ENCODE measurements at places on chromosomes 1 and 21.

DNA sequence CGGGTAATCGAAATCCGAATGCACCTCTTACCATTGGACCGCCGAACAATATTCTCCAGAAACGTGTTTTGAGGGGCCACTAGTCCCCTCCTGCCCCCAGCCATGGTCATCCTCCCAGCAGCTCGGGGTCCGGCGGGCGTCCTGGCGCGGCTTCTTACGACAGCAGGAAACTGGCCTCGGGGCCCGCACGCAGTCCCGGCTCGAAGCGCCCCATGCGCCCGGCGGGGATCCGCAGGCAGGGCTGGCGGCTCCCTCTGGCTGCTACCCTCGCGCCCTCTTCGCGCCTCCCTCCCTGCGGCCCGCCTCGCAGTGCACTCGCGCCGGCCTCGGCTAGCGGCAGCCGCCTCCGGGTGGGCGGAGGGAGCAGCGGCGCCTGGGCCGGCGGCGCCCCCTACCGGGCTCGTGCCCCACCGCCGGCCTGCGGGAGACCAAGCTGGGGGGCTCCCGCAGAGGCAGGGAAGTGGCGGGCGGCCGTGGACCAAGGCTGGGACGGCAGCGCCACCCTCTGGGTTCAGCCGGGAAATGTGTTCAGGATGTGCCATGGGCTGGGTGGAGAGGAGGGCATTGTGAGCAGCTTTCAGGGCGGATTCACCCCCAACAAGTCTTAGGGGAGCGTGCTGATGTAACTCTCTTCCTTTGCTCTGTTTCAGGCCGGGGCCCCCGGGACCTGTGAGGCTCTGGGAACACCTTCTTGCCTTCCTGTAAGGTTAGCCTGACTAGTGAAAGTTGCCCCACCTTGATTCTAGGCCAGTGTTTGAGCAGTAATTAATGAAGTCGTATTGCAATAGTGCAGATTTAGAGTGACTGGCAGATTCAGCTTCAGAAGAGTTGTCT, at the start of gene KCNH1:
Gene KCNH1 (minus strand): TSS at position 313 of the 834 bp plus-strand sequence. CDS start 203 bp downstream, at position 110.
- peak; percentile 70 for DNase-seq

- no peak for DNase-seq
These were observed 471.4 kb downstream of the PTBP2 start for GRCh38 chr1:97192872-97193572.

DNA sequence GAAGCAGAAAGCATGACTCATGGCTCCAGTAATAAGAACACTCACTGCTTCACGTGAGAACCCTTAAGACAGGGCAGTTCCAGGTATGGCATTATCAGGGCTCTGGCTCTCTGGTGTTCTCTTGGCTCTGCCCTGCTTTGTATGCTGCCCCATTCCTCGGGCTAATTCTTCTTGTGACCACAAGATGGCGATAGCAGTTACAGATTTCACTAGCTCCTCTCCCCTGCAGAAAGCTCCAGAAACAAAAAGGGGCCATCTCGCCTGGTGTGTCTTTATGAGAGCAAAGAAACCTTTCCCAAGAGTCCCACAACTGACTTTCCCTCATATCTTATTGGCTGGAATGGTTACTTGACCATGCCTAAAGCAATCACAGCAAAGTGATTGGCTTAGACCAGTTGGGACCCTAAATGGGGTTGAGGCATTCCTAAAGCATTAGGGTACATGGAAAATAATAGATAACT, 60.1 kb downstream of the F3 start:
- peak; percentile 14 for DNase-seq

DNA sequence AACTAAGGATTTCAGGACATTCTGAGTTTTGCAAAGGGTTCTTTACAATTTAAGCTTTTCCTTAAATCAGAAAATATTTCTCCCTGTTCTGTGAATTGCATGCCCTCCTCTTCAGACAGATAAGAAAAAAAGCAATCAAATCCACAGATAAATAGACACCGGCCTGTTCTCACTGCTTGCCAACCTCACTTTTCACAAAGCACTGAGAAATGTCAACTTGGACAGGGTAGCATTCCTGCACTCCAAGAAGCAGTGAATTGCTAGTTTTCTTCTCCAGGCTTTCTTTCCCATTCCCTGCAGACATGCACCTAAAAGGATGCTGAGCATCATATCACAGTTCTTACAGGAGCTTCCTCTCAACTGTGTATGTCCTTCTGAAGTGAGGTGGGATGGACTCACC, 226.0 kb downstream of the CHRM3 start:
- DNase-seq, result no peak

GRCh38 chr1:171248841-171249240, 547 bp downstream of the FMO1 start:
- no peak for DNase-seq

DNA sequence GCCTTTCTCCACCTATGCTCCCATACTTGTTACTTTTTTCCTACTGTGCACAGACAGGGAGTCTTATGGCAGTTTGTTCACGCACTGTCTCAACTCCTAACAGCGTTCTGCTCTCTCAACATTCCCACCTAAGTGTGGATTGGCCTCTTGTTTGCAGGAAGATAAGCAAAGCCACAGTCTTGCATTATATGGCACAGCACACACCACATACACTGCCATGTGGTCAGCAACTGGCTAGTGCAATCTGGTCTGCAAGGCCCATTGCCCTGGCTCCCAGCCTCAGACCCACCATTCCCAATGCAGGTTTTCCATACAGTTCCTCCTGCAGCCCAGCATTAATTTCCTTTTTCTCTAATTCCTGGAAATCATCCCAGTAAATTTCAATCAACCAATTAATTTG, 38.3 kb upstream of the LAMC2 start:
- DNase-seq, result no peak

GRCh38 chr1:147341246-147341645, 98.8 kb downstream of the CHD1L start:
- no peak for DNase-seq

DNA sequence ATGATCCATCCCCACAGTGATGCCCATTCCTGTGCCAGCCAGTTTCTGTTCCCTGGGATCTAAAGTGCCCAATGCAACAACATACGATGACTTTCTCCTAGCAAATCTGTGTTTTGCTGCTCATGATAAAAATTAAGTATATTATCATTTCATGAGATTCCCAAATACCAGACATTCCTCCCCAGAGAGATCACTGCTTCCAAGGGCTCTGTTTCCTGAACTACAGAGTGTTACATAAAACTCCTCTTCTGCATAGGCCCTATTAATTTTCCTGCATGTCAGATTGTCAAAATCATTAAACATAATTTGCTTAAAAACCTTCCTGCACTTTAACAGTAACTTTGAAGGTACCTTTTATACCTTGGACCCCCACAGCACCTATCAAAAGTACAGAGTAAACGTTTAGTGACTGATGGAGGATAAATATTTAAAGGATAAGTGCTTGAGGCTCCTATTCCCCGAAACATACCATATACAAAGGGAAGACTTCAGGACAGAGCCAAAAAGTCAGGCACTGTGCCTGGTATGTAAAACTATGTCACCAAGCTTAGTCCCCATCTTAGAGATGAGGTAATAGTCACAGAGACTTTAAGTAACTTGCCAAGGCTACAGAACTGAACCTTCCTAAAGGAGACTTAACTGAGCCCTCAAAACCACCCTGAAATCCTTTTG, 50.2 kb downstream of the SLC25A24 start:
- DNase-seq, result no peak

- no peak for DNase-seq
These were observed 46.7 kb downstream of the SMYD3 start for GRCh38 chr1:246460406-246460805.

DNA sequence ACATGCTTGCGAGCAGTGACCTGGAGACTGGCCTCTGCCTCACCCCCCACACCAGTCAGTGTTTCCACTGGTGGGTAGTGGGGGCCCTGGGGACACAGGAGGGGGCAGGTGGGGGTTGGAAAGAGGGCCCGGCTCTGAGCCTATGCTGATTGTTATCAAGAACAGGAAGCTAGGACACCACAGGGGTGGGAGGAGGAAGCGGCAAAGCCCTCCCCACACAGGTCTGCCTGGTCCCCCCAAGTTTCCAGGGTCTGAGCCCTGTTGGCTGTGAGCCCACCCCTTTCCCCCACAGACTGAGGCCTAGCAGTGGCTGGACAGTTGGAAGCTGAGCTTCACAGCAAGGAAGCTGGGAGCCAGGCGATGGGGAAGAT, 1.6 kb upstream of the PTPN7 start:
- no peak for DNase-seq

DNA sequence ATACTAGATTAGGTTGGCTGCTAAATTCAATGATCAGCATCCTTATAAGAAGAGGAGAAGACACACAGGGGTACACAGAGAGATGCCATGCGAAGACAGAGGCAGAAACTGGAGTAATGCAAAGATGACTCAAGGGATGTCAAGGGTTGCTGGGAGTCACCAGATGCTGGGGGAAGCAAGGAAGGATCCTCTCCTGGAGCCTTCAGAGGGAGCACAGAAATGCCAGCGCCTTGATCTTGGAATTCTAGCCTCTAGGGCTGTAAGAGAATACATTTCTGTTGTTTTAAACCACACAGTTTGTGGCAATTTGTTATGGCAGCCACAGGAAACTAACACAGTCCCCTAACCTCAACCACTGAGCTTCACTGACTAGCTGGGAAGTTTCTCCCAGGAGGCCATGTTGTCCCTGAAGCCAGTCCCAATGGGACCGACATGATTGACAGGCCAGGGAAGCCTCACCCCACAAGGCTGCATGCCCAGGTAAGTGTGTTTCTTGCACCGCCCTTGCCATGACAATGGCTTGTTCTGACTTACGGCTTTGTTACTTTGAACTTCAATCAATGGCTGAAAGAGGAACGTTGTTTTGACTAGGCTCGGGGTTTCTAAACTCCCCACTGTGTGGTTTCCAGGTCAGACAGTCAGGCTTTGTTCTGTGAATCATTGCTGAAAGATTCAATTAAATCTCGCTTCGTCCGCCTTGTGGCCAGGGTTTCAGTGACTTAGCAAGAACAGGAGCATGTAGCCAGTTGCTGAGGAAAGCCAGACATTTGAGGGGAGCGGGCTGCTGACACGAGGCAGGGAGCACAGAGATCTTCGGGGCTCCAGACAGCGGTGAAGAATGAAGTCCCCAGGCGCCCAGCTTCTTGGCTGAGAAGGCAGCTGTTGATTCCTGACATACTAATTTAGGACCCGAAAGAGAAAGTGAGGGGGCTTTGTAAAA, 62.3 kb downstream of the RUNX1 start:
- no peak for DNase-seq

- no peak for DNase-seq
These were observed 24.6 kb upstream of the PRDM15 start for GRCh38 chr21:41903559-41904351.

GRCh38 chr1:230495076-230495475, 68.9 kb upstream of the PGBD5 start:
- no peak for DNase-seq

GRCh38 chr1:160540859-160541233, 17.8 kb upstream of the SLAMF6 start:
- no peak for DNase-seq

DNA sequence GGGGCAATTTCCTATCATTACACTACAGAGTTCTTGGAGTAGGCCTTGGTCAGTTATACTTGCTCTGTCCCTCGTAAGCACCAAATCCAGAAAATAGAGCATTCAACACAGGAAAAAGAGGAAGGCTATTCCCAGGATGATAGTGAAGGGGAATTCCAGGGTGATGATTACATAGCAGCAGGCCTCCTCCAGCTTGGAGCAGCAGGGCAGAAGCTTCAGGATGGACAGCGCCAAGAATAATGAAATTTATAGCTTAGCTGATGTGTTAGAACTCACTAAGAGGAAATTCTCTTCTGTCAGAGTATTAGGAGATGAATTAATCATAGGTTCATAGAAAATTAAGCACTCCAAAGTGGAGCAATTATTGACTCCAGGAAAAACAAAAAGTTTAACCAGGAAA, 10.8 kb upstream of the SMAP2 start:
- no peak for DNase-seq

DNA sequence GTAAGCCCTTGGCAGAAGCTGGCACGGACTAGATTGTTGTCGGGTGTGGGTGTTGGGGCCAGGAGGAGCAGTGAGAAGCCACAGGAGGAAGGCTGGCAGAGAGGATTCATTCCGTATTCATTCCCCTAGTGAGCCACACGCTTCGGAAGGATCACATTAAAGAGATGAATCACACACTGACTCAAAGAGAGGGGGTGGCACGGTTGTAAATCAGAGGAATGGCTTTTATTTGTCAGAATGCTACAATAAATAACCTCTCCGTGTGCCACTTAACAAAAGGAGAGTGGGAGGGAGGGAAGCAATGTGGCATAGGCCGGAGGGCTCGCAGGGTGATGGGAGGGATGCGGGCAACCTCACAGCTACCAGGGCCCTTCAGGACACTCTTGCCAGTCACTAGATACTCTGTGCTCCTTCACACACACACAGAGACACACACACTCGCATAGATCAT, 135.5 kb downstream of the HIVEP3 start:
- DNase-seq, result no peak

GRCh38 chr1:65508051-65508450, 87.6 kb downstream of the LEPR start:
- no peak for DNase-seq

GRCh38 chr1:113282008-113282892, 108.1 kb upstream of the MAGI3 start:
- no peak for DNase-seq

GRCh38 chr1:100584761-100585745, 47.1 kb downstream of the GPR88 start:
- DNase-seq, result no peak

DNA sequence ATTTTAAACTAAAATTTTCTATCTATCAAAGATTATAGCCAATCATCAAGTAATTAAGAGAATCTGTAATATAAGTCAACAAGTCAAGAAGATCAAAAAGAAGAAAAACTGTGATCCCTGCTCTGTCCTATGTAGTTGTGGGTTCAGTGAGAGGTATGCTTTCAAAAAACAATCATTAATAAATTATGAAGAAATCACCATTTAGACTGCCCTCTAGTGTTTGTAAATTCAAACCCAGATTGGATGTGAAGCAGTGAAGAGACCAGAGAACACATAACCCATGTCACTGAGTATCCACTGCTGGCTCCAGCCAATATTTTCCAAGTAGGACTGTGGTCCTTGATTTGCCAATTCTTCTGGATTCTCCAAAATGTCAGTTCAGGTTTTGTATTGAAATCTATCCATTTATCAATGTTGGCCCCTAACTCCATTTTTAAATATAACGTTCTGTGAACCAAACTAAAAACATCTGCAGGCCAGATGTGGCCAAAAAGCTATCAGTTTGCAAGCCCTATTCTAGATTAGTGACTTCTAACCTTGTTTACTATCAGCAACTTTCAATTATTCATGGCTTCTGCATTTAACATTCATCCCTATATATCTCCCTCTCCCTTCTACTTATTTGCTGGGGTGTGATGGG, 467.5 kb upstream of the CXADR start:
- no peak for DNase-seq

GRCh38 chr1:221040691-221041285, 161.5 kb downstream of the HLX start:
- no peak for DNase-seq

- no peak for DNase-seq
These were observed at the start of gene SUMO3 for GRCh38 chr21:44817914-44818639. Gene SUMO3, minus strand, starts transcription at chr21:44818062. Its CDS starts 94 bp downstream, at chr21:44817968.
